Panc1 (cell line): ENCODE measurements at places on chromosomes 11 and 22.
A peak's percentile ranks its signal among the peaks of the same experiment; 100 is the strongest.

DNA sequence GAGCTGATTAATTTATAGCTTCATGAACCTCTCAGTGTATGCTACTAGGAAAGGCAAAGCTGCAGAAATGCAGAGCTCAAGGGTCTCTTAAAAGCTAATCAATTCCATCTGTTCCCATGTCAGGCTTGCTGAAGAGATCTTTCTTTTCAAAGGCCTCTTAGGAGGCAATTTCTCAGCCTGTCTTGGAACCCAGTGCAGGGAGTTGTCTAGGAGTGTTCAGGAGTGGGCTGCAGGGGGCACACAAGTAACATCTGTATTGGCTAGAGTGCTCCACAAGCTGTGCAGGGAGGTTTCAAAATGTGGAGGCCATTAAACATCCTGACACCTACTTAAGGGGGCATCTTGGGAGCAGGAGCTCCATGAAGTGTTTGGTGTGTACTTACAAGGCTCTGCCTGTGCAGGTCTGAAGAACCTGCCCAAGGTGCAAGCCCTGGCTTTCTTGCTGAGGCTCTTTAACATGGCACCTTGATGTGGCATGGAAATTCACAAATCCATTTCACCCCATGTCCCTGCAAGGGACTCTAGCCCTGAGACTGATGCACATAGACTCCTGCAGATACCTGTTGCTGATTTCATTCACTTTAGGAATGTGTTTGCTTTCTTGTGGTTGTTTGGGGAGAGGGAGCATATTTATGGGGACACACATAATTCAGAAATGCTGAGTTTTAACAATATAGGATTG lies 134.7 kb downstream of the ME3 start:
- no peak for DNase-seq

GRCh38 chr11:126198648-126199047 lies 12.8 kb downstream of the RPUSD4 start:
- no peak for DNase-seq

DNA sequence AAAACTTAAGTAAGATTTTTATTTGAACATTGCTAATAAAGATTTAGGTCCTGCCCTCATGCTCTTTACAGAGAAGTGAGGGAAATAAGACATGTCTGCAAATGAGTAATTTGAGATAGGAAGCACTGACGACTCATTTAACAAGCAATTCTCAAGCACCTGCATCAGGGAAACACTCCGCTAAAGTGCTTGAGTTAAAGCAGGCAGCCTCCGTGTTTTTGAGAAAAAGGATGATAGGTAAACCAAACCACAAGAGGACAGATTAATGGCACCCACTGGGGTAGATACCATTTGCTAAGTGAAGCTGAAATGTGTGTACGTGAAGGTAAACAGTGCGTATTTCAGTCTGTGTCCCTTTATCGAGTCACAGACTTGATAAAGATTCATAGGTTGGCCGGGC lies 184.6 kb upstream of the CARD18 start:
- no peak for DNase-seq

DNA sequence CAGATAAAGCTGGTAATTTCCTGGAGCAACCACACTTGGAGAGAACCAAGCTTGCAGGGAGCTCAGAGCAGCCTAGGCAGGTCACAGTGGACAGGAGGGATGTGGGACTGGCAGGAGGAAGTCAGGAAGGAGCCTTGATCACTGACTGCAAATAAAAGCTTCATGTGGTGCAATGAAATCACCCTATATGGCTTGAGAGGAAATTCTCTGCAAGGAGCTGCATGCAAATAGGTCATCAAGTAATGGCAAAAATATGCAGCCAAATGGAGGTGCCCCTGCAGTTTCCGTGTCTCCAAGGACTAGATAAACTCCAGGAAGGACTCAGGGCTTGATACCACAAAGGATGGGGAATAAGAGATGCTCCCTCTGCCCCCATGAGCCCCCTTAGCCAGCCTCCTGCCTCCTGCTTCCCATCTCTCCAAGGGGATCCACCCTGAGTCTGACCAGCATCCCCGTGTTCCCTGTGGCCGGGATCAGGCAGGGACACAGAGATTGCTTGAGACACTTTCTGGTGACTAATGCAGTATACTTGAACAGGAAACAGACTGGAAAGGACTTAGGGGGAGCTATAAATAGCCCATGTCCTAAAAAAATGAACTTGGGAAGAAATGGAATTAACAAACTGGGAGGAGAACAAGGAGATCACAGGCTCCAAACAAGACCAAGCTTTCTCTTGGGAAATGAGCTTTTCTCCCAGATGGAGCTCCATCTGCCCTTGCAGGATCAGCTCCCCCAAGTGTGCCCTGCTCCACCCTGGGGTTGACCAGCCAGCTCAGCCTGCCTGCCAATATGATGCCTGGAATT lies 23.9 kb upstream of the MICAL2 start:
- DNase-seq: peak; percentile 87

DNA sequence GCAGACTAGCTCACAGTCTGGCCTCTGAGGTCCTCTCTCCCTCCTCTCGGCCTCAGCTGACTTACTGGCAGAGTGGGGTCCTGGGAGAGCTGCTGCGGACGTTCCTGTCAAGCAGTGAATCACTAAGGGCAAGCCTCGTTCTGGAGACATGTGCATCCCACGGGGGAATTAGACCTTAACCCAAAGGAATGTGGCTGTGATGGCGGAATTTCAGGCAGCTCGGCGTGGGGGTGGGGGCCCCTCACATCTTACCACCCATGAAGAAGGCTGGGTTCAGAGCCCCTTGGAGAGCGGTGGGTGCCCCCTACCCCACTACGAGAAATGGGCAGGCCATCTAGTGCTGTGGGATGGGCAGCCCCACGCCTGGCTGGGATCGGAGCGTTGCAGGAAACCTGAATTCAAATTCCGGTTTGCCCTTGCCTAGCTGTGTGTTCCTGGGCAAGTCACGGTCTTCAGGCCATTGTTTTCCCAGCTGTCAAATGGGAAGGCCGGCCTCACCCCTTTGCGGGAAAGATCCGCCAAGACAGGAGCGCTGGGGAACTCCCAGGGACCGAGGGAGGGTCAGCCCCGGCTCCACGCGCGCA lies 554 bp downstream of the LRRC32 start:
- DNase-seq: no peak

DNA sequence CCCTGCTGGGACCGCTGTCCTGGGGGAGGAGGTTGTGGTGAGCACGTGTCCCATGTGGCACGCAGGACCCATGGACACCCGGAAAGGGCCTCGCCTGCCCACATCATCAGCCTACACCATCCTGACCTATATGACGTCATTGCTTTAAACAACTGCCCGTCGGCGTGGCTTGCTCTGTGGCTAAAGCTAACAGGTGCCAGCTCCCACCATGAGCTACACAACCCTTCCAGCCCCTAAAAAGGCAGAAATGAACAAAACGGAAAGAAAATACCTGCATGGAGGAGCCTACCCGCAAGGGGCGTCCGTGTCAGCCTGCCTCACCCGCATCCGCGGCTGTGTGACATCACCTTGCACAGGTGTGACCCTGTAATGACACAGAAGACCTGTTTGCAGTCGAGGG lies 481.8 kb downstream of the BRD1 start:
- DNase-seq: no peak

GRCh38 chr11:36371181-36371580 lies 75.1 kb downstream of the PRR5L start:
- DNase-seq: no peak

DNA sequence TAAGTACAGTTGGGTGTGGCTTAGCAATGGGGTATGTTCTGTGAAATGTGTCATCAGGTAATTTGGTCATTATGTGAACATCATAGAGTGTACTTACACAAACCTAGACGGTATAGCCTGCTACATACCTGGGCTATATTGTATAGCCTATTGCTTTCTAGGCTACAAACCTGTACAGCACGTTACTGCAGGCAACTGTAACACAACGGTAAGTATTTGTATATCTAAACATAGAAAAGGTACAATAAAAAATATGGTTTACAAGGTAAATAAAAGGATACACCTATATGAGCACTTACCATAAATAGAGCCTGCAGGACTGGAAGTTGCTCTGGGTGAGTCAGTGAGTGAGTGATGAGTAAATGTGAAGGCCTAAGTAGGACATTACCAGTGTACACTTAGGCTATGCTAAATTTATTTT lies 73.1 kb upstream of the GDPD4 start:
- peak; percentile 33 for DNase-seq

- DNase-seq: no peak
Observed at GRCh38 chr11:2778630-2779498, 79.1 kb upstream of the KCNQ1OT1 start.

- DNase-seq: no peak
Observed at GRCh38 chr11:59154610-59155009, 12.0 kb downstream of the FAM111A start.

DNA sequence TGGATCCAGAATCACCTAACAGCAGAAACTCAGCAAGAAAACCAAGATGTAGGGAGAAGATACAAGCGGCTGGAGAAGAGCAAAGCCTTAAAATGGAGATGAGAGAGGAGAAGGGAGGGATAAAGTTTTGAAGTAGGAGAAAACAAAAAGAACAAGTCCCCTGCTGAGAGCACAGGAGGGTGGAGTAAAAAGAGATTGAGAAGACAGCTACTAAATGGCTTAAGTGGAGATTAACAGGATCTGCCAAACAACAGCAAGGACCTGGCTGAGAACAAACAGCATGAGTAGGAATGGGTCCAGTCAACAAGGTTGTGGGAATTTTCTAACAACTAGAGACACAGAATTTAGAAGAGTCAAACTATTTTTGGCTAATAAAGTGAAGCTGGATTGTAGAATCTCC lies 18.1 kb downstream of the BTG4 start:
- DNase-seq: no peak

GRCh38 chr11:1288426-1289151 lies 20.8 kb downstream of the TOLLIP start:
- DNase-seq: no peak

DNA sequence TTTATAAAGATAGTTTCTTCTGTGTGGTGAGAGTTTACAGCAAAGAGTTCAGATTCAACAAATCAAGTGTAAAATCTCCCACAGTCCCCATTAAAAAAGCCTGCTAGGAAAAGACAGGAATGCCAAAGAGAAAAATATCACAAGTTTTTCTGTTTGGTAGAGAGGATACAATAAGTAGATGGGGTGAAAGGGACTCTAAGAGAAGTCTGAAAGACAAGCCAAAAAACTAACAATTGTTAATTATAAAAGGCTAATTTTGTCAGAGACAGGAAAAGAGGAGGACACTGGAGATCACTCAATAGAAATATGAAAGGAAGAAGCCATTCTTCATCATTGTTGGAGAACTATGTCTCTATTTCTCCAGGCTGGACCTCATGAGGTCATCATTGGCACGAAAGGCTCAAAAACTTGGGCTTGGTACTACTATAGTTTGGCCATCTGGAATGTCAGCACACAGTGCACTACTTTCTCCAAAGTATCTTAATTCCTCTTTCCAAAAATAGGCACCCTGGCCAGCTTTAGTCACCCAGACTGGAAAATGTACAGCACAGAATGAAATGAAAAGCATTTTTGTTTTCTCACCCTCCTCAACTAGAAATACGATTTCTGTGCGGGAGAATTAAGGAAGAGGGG lies 531 bp upstream of the SOX6 start:
- DNase-seq: no peak

DNA sequence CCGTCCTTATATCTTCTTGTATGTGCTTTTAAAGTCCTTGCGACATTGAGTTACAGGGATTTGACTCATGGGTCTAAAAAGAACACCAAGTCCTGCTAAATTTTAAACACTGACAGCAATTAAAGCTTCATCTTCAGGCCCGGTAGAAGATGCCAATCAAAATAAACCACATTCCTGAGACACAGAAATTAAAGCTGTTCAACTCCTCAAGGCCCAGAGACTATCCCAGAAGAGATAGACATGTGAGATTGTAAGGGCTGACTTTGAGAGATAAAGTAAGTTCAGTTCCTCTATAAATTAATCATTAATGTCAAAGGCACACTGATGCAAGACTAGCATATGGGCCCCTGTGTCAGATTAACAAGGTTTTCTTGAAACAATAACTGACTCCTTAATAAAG lies 49.8 kb downstream of the OSBPL5 start:
- DNase-seq: no peak

DNA sequence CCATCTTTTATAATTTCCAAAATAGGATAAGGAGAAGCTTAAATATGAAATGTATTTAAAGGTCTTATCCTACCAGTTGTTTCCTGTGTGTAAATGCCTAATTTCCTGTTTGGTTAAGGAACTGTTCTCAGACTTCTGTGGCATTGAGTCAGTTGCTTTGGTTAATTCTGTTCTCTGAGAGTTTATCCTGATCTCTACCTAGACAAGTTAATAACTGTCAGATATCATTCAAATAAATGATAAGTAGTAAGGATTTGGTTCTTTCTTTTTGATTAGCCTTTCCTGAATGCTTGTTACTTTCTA lies 39.5 kb downstream of the CTNND1 start:
- DNase-seq: no peak

DNA sequence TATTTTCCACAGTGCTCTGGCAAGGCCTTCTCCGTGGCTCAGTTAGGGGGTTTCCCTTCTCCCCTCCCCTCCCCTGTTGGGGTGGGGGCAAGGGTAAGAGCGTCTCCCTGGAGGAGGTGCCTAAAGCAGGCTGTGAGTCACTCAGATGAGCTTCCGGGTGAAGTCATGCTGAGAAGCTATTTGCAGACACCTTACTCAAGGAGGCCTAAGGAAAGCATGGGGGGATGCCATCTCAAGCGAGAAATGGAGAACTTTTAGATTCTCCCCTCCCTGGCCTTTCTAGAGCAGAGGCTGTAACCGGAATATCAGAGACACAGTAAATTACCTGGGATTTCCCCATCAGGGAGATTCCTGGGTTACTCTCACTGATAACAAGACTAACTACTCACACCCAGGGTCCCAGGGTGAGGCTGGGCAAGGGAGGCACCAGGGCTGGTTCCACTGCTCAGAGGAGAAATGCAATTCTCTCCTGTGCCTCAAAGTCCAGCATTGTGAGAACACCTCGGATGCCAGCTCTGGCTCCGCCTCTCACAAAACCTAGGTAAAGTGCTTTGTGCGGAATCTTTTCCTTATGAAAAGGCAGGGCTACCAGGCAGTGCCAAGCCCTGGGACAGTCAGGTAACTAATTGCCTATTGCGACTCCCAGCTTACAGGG lies 123.6 kb downstream of the ABTB2 start:
- no peak for DNase-seq

GRCh38 chr11:20873054-20873453 lies 203.7 kb downstream of the NELL1 start:
- DNase-seq: no peak

GRCh38 chr11:63874511-63874910 lies 35.6 kb downstream of the MARK2 start:
- no peak for DNase-seq

DNA sequence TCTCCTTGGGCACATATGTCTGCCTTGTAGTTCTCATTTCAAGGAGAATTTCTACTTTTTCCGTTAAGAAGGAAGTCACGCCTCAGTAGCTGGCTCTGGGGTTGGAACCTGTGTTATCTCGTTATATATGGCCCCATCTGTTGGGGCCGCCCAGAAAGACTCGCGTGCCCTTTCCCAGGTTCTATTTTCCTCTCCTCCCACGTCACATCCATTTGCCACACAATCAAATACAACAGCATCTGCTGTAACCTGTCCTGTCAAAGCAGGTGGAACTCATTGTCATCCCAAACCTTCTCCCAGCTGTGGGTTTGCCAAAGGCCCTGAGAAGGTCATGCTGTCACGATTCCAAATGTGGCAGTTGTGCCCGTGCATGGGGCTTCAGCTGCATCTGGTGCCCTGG lies 213.1 kb upstream of the ZBED5 start:
- no peak for DNase-seq

- DNase-seq: no peak
Observed at GRCh38 chr11:84675396-84676025, 951.6 kb downstream of the DLG2 start.

- no peak for DNase-seq
Observed at GRCh38 chr11:68821670-68822069, 20.0 kb downstream of the CPT1A start.

GRCh38 chr11:108984523-108984922 lies 319.7 kb downstream of the DDX10 start:
- no peak for DNase-seq
